Tibial nerve (tissue), 4 donors: ENCODE measurements at places on chromosomes 11 and 22. TPM values are rescaled to one million over a fixed set of nuclear protein-coding genes. Genes with fewer than 3 reads are reported as not detected.

GPR83 gene
- total RNA-seq, result not detected

ZNF70 gene
- 4.1 TPM for total RNA-seq

NELL1 gene
- not detected for total RNA-seq

DNA sequence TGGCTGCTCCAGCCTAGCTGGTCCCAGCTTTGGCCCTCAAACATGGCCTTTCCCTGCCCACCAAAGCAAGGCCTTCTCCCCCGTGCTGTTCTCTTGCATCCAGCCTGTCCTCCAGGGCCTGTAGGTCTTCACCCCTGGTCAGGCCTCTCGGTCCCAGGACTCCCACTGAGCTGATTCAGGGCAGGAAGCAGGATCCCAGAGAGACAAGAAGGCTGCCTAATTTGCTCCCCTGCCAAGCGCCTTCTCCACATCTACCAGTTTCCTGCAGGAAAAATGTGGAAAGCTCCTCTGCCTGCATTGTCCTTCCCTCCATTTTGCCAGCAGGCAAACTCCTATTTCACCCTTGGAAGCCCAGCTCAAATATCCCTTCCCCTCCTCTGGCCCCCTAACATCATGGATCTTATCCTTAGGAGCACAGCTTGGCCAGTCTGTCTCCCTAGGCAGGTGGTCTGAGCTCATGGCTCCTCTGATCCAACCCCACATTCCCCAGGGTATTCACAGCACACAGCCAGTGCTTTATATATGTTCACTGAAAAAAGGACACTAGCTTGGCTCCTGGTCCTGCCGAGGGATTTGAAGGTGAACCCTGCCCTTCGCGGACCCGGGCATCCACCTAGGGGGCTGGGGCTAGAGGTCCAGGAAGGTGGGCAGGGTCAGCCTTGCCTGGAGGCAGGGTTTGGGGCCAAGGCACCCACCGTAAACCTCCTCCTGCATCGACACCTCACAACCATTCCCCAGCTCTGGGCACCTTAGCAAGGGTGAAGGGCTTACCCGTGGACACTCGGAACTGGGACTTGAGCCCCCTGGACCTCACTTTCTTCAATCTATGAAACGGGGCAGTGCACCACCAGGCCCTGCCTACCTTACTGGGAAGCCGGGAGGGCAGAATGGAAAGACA lies 968 bp downstream of the RHBDD3 start:
- DNase-seq, result no peak

DNA sequence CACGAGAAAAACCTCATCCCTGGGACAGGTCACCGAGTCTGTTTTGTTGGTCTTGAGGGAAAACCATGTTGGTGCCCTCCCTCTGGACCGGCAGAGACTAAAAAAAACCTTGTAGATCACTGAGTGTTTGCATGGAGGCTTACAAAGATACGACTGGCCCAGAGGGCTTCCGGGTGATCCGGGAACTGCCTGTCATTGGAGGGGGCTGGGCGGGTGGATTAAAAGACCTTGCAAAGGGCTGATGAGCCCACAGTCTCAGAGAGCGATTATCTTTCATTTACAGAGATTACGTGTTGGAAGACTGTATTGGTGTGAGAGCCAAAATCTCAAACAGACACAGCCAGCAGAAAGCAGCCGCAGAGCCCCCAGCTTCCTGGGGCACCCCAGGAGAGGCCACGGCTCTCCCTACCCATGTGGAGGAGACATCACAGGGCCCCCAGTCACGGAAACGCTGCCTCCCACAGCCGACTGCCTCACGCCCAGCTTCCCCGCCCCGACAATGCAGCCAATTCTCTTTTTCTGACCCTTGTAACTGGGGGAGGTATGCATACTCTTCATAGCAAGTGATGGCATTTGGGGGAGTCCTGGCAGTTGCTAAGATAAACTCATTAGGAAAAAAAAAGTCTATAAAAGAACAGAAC lies 426.4 kb downstream of the CTTN start:
- DNase-seq, result no peak

DNA sequence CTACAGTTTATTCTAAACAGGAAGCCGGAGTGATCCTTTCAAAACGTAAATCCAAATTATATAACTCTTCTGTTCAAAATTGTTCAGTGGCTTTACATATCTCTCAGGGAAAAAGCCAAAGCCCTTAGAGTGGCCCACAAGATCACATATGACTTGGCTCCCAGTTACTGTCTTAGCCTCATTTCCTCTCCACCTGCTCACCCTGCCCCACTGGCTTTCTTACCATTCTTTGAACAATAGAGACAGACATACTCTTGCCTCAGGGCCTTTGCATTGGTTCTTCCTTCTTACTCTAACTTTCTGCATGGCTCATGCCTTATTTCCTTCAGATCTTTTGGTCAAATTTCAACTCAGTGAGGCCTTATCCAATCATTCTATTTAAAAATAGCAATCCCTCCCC lies 52.1 kb downstream of the STIM1 start:
- no peak for DNase-seq

DNA sequence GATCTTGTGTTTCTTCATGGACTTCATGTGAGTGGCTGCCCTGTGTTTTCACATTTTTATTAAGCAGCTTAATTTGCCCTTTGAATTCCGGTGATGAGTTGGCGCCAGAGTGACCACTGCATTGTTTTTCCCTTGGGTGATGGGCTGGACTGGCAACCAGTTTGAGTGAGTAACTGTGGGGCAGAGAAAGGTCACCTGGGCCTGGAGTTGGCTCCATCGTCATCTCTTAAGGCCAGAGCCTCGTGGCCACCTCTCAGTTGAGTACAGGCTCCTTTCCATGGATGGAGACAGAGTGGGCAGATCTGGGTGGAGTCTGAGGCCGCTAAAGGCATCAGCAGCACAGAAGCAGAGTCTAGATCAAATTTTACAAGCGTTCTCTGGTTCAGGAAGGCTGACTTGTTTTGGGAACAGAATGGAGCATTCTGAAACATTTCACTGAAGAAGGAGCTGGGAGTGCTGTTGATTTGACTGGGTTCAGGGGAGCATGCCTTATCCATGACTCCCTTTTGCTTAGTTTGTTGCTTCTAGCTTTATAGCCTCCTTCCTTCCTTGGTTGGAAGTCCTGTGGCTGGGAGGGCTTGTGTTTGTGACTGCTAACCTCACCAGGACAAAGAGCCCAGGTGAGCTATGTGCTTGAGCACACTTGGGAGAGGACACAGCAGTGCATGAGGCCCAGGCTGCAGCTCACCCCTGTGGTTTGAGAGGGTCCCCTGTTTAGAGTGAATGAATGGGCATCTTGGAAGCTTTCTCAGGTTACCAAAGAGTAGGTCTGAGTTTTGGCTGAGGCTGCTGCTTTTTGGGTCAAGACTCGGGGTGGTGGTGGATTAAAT lies 7.8 kb downstream of the BCR start:
- no peak for DNase-seq
